ENCODE measurements at places on chromosomes 1 and 21. TPM values are rescaled to one million over a fixed set of nuclear protein-coding genes. Genes with fewer than 3 reads are reported as not detected.

Gene CACNA1S
- polyA plus RNA-seq = not detected

Gene HSD3B1
- polyA plus RNA-seq = not detected

Gene PALMD
- 0.10 TPM for polyA plus RNA-seq

Gene DCST2
- 0.16 TPM for polyA plus RNA-seq

Gene C1orf52
- polyA plus RNA-seq = 72.4 TPM

Gene TDRKH
- polyA plus RNA-seq = 2.2 TPM

Gene CYP4X1
- not detected for polyA plus RNA-seq

Gene SLC6A17
- 0.34 TPM for polyA plus RNA-seq

Gene RNU1-4
- not detected for polyA plus RNA-seq

Gene IVL
- 1.2 TPM for polyA plus RNA-seq

Gene RXRG
- polyA plus RNA-seq = not detected

Gene LTN1
- 16.8 TPM for polyA plus RNA-seq

Gene SEC16B
- 1.8 TPM for polyA plus RNA-seq

Gene C1orf185
- polyA plus RNA-seq = not detected

Gene LRRC39
- polyA plus RNA-seq = 0.21 TPM

Gene SMG5
- 32.2 TPM for polyA plus RNA-seq

Gene TCEA3
- polyA plus RNA-seq = 23.2 TPM

Gene SPEN
- 17.2 TPM for polyA plus RNA-seq

Gene FMO5
- polyA plus RNA-seq = 1.2 TPM

Gene SEMA4A
- 0.35 TPM for polyA plus RNA-seq

Gene DRAXIN
- 0.06 TPM for polyA plus RNA-seq

Gene HENMT1
- 6.3 TPM for polyA plus RNA-seq

Gene ADAMTSL4
- polyA plus RNA-seq = 45.4 TPM

Gene CCNL2
- 151 TPM for polyA plus RNA-seq

Gene ALG14
- 13.5 TPM for polyA plus RNA-seq

Gene DNAI4
- 4.2 TPM for polyA plus RNA-seq

Gene CELA2B
- not detected for polyA plus RNA-seq

Gene KIAA1614
- polyA plus RNA-seq = 1.3 TPM

Gene SLC37A1
- polyA plus RNA-seq = 0.23 TPM

Gene S100A7A
- not detected for polyA plus RNA-seq

Gene RNF207
- 8.6 TPM for polyA plus RNA-seq

Gene RCSD1
- polyA plus RNA-seq = 0.15 TPM

All from GM23248 (cell line).